Hepatocyte (in vitro differentiated cells): ENCODE measurements at places on chromosomes 5 and 9. TPM values are rescaled to one million over a fixed set of nuclear protein-coding genes. Genes with fewer than 3 reads are reported as not detected.

DNA sequence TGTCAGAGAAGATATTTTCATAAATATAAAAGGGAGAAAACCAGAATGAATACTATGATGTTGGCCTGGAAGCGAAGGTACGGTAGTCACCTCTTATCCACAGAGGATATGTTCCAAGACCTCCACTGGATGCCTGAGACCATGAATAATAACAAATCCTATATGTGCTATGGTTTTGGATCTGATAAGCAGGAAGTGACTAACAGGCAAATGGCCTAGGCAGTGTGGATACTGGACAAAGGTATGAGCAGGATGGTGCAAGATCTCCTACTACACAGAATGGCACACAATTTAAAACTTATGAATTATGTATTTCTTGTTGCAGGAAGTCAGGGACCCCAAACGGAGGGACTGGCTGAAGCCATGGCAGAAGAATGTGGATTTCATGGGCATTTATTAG, 48.2 kb downstream of the ADAMTS12 start:
- DNase-seq = no peak

DNA sequence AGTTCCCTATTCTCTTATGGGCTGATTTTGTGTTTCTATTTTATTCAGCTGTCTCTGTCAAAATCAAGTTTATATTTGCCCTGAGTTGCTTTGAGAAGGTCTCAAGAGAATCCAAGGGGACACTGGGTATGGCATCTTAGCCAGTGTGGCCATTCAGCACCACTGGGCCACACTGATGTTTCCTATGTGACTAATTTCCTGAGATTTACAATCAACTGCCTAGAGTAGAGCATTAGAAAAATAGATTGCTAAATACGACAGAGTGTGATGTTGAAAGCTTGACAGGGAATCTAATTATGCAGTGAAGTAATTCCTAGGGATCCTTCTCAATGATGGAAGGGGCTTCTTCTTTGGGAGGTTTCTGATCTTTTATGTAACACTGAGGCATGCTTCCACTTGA, 141.7 kb downstream of the SV2C start:
- no peak for DNase-seq

- DNase-seq = no peak
Measured at GRCh38 chr5:179268966-179269693, 76.1 kb downstream of the ADAMTS2 start.

GRCh38 chr9:123239726-123240125, 28.7 kb downstream of the STRBP start:
- no peak for DNase-seq

- no peak for DNase-seq
Measured at GRCh38 chr9:18673179-18673578, 199.2 kb downstream of the ADAMTSL1 start.

Gene ROR2
- 21.4 and 25.6 TPM in 2 replicates for polyA plus RNA-seq

- no peak for DNase-seq
Measured at GRCh38 chr5:32082701-32083100, 91.4 kb downstream of the GOLPH3 start.

Gene MARCOL
- polyA plus RNA-seq = not detected in 2 replicates

DNA sequence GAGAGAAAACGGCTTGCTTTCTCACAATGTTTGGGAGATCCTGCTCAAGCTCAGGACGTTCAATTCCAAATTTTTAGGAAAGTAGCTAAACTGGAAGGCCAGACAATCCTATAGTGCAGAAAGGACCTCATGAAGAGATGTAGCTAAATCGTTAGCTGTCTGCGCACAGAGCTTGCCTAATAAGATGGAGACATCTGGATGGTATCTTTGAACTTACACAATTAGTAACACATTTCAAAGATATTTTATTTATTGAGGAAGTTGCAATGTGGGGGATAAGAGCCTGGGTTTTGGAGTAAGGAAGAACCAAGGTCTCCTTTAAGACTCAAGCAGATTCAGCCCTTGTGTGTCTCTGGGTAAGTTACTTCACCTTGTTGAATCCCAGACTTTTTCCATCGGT, 28.6 kb upstream of the RAB14 start:
- DNase-seq = no peak

Gene PCDHB11
- 1.2 and 1.8 TPM in 2 replicates for polyA plus RNA-seq

DNA sequence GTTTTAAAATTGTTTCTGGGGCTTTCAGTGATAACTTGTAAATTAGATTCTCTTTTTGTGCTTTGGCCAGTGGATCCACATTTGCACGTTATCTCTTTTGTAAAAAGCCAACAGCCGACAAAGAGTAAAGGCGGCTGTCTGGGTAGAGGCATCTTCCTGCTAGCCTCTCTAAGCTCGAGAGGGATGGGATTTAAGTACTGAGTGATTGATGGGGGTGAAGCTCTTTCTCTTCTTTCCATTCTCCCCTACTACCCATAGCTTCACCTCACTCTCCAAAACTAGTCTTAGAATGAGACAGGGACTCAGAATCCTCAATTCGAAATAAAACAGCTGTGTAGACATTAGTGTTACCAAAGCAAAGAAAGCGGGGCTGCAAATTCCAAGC, 3.4 kb downstream of the PBX3 start:
- DNase-seq = no peak

Gene LHX3
- polyA plus RNA-seq = not detected in 2 replicates

DNA sequence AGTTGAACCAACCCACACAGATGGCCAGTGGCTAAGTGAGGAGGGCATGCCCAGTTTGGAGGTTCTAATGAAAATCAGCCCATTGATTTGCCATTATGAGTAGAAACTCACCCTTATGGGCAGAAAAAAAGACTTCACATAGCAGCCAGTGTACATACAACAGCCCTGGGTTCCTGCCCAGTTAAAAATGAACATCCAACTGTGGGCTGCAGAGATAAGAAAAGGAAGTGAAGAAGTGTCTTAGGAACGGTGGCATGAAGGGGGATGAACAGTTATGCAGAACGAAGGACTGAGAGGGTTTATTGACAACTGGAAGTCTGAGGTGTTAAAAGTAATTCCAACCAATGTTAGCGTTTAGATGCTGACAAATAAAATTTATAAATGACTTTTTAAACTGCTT, 118.4 kb downstream of the MARCHF3 start:
- no peak for DNase-seq

GRCh38 chr9:113999256-114000062, 78.6 kb downstream of the AMBP start:
- no peak for DNase-seq

DNA sequence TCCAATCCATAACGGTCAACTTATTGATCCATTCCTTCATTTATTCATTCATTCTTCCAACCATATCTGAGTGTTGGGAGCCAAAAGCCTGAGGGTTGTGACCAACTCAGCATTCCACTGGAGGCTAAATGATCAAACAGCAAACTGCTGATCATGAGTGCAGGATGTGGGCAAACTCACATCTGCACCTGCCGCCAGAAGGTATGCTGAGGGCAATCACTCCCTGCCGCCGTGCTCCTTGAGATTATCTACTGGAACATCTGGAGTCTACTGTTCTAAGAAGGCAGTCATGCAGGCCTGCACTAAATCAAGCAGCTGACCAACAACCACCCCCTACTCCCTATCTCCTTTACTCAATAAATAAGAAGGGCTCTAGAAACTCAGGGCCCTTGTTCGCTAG, 184.0 kb downstream of the TTLL11 start:
- no peak for DNase-seq
